Tongue (tissue), 3 donors: ENCODE measurements at places on chromosomes 5 and 9.

- DNase-seq, result no peak
Measured at GRCh38 chr9:104895572-104895971, 32.4 kb downstream of the ABCA1 start.

DNA sequence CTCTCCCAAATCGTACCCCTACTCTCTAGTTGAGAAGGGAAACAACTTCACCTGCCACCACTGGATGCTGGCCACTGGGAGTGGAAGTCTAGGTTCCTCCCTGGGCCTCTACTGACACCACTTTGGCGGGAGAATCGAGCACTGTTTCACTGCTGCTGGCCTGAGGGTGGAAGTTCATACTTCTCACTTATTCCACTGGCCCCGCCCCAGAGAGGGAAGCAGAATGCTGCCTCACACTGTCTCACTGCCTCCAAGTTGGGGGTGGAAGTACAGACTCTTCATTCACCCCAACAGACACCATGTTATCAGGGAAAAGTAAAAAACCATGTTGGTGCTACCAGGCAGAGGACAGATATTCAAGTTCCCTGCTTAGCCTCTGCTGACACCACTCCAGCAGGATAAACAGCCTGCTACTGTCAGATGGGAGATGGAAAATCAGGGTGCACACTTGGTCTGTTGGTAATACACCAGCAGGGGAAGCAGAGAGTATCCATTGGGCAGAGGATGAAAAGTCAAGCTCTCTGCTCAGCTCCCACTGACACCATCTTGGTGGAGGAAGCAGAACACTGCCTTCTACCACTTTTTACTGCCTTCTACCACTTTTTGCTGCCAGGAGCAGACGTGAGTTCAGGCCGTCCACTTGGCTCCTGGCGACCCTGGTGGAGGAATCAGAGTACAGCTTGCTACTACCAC is 159.4 kb downstream of the SIL1 start:
- DNase-seq, result no peak

- DNase-seq, result peak; percentile 72
Measured at GRCh38 chr5:154782812-154783592, 27.8 kb downstream of the LARP1 start.

GRCh38 chr9:15423231-15423985 is 732 bp downstream of the SNAPC3 start:
- peak; percentile 38 for DNase-seq
